ENCODE measurements at places on chromosomes 5 and 9. TPM values are rescaled to one million over a fixed set of nuclear protein-coding genes. Genes with fewer than 3 reads are reported as not detected.

Gene SLC6A19
- not detected for total RNA-seq

Gene CARTPT
- total RNA-seq: not detected

Gene GHR
- total RNA-seq: not detected

Gene ENG
- 13.7 TPM for total RNA-seq

Gene LCN9
- not detected for total RNA-seq

Gene PRDM9
- total RNA-seq: not detected
